ENCODE measurements at places on chromosomes 3 and 15.

DNA sequence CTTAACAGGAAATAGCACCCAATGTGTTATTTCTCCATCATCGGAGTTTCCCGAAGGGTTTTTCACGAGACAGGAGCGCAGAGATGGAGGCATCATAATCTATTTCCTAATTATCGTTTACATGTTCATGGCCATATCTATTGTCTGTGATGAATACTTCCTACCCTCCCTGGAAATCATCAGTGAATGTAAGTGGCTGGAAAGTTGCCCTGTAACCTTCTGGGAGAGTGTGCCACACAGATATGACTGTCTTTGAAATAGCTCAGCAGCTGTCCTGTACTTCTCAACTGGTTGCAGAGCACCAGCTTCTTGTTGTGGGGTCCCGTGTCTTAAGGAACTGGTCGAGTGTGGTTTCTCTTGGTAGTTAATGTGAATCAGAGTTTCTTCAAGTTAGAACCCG is 1.1 kb downstream of the SLC24A5 start:
- no peak for DNase-seq

- no peak for DNase-seq
Observed at GRCh38 chr3:65633018-65633638, 405.6 kb downstream of the MAGI1 start.

- no peak for DNase-seq
Observed at GRCh38 chr3:16810593-16811367, 74.0 kb upstream of the PLCL2 start.

DNA sequence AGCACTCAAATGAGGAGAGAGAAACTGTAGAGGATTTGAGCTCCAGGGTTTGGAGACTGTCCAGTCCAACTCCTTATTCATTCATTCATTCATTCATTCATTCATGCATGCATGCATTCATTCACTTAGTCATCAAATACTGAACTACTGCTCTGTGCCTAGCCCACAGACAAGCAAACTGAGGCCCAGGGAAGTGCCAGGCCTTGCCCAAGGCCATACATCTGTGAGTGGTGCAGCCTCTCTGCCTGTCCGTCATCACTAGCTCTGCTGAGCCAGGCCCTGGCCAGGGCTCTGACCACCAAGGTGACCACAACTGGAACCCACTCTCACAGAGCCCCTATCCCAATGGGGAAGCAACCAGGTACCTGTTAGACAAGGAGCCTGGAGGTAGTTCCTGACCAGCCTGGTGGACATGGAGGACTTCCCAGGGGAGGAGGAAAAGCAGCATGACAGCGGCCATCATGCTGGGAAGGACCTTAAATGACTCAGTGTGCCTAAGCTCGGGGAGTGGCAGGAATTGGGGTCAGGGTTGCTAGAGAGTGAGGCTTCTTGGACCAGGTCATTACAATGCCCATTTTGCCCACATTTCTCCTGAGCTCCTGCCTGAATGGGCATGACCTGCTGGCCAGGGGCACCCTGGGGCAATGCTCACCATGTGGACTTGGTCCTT is 27.5 kb upstream of the RPL29 start:
- no peak for DNase-seq

GRCh38 chr3:145807990-145808389 is 353.0 kb downstream of the PLOD2 start:
- DNase-seq, result no peak

GRCh38 chr3:176927280-176927679 is 270.0 kb downstream of the TBL1XR1 start:
- no peak for DNase-seq

- no peak for DNase-seq
Observed at GRCh38 chr15:28934645-28935044, 48.9 kb downstream of the APBA2 start.

DNA sequence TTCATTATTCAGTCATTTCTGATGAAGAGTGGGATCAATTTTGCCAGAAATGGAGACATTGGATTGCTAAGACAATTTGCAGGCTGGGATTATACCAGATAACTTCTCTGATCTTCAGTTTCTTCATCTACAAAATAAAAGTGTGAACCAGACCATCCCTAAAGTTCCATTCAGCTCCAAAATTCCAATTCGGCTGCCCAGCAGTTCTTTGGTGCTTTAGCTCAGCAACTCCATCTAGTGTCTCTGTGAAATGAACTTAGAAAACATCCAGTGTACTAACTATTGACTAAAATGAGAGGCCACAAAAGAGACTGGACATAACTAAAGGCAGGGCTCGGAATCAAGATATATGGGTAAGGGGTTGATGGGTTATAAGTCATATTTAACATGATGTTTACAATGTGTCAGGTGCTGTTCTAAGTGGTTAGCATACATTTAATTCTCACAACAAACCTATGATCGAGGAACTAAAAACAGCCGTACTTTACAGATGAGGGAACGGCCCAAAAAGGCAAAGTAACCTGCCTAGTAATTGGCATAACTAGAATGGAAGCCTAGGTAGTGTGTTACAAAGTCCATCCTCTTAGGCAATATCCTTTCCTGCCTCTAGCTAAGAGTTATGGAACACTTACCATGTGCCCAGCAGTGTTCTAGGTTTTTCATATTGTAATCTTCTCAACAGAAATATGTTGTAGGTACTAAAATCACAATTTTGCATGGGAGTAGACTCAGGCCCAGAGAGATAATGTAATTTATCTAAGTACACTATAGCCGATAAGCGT is 17.0 kb downstream of the THAP10 start:
- DNase-seq, result no peak

GRCh38 chr3:194348354-194348753 is 2.8 kb downstream of the CPN2 start:
- DNase-seq, result no peak

DNA sequence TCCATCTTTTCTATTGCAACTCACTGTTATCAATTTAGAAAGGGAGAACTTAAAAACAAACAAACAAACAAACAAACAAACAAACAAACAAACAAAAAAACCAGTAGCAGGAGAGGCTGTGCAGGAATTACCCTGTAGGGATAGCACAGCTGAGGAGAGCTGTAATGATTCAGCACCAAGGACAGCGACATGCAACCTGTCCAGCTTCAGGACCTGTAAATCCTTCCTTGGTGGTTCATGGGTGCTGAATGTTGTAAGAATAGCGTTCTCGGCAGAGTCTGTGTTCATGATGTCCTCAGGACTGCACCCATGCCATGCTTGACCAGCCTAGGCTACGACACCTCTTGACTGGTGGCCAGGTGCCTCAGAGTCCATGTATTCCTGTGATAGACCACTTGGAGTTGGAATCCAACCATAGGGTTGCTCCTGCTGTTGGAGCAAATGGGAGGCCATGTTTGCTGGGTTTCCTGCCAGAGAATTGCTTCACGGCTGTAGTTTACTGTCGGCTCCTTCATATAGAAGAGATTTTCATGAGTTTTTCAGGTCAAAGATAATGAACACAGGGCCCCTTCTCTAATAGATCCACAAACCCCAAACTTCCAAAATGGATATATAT is 65.9 kb downstream of the CACNA2D3 start:
- peak; percentile 77 for DNase-seq

DNA sequence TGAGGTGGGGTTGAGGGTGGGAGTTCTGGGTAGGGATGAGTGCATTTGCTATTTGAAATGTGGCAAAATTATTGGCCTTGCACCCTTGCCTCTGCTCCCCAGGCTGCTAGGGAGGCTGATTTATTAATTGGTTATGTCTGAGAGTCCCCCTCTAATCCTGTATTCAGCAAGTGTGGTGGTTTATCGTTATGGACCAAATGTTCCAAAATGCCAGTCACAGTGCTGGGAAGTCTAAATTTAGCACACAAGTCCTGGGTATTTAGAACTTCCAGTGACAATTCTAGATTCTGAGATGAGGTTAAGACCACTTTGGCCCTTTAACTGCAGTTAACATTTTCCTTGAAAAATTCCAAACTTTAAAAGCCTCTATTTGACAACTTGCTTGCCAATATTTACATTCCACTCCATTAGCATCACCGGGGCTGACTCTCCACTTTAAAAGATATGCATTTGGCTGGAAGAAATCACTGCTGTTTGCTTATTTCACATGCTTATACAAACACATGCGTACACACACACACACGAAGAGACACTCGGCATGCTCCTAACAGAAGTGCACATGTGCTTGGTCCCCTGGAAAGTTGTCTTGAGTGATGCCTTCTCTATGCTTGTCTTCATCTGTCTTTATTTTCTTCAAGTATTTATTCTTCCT is 247.7 kb downstream of the IL20RB start:
- DNase-seq, result no peak

All from NT2/D1 (cell line).